ENCODE measurements at places on chromosomes 4 and X.
A peak's percentile ranks its signal among the peaks of the same experiment; 100 is the strongest.

- DNase-seq = no peak
Measured at GRCh38 chrX:19879181-19879580, 8.2 kb downstream of the SH3KBP1 start.

DNA sequence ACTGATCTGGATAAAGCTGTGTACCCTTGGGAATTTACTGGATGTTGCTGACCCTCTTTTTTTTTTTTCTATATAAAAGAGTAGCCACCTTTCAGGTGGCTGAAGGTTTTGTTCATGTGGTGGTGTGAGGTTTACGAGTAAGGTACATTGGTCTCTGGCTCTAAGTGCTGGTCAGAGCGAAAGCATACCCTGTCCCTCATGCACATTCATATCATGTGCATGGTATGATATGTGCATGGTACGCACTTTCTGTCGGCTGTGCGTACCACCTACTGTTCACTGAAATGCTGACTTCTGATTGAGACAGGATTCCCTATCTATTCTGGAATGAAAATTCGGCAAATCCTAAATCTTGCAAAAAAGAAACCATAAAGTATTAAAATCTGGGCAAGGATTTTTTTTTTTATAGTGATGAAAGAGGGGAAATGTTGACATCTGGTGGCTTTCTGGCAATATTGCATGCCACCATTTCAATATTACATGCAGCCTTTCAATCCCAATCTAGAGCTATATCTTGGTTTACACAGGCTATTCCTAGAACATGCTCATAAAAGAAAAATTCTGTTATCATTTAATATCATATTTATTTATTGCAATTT is 32.8 kb downstream of the FAM149A start:
- peak; percentile 64 for DNase-seq

DNA sequence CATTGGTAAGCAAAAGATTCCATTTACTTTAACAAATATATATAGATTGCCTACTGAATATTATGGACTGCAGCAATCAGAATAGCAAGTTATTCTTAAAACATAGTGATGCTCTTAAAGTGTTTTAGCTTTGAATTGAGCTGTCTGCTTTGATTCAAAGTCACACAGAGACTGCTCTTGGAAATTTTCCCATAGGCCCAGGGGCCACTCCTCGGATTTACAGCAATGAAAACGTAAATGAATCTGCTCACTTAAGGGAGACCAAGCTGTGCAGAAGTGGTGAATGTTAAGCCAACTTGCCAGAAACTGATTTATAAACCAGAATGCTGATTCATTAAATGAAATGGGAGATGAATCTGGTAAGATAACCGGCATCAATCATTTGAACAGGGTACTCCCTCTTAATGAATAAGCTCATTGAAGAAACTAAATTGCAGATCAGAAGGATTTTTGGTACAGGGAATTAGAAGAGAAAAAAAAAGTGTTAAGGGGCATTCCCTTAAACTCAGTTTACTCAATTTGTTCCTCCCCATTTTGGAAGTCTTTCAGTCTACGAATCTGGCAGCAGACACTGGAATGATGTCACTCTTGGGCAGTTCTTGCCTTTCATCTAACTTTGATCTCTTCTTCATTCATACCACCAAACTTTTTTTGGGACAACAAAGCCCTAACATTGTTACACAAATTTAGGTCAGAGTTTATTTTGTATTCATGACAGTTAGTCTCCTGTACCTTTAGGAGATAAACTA is 363.3 kb upstream of the MAGEB2 start:
- no peak for DNase-seq

DNA sequence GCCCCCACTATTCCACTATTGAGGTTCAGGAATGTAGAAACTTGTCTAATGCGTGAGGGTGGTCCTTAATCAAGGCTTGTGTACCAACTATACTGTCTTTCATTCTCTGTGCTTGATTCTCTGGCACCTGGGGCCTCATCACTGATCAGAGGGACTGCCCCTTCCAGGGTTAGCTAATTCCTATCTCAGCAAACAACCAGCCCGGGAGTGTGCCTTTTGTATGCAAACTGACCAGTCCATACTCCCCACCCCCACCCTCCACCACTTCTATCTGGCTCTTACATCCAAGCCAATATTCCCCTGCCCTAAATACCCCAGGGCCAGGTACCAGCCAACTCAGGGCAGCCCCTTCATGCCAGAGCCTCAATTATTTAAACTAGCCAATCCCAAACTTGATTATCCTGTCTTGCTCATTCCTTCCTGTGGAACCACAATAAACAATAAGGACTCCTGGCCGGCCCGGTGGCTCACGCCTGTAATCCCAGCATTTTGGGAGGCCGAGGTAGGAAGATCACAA is 59.3 kb downstream of the FTHL17 start:
- no peak for DNase-seq

DNA sequence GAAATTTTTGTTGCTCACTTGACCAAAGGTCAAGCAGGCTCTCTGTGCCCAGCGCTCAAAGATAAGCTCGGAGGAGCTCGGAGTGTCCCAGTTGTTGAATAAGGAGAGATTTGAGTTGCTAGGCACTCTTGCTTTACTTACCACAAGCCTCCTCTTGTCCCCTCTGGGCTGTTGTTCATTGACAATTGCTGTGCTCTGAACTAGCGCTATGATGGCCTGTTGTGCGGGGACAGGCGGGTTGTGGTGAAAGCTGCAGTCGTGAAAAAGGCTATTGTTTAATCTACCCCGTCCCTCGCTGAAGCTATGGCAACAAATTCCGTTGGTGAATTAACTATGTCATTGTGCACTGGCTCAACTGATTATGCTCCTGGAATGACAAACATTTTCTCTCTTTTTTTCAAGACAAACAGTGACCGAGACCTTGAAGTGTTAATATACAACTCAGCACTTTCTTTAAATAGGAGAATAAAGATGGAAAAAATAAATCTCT is 21.0 kb upstream of the POLA1 start:
- DNase-seq = no peak

DNA sequence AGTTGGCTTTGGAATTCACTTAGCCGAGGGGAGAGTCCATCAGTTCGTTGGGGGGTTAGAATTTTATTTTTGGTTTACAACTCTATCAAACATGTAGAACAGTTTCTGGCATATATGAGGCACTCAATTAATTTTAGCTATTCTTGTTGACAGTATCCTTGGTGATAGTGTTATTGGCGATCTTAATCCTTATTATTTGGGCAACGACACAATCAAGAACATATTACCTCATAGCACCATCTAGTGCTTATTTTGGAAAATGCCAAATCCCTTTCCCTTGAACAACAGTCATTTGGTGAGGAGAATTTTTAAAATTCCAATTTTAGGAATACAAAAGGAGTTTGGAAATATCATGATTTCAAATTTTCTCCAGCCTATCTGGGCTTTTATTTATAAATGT is 17.9 kb upstream of the PGRMC1 start:
- peak; percentile 40 for DNase-seq

DNA sequence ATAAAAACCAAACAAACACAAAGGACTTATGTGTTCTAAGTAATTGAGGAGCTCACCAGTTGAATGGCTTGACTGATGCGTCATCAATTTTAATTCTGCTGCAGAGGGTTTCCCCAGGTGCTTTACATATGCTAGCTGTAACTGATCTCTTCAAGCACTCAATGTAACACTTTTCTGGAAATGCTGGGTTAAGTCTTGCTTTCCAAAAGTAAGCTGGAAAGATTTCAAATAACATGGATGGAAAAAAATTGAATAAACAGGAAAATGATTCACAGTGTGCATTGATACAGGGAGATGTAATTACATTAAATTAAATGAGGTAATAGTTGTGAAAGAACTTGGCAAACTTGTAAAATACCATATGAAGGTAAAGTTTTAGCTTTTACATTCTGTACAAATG is 186.7 kb upstream of the WDFY3 start:
- DNase-seq = no peak

GRCh38 chrX:68936608-68937007 is 107.8 kb downstream of the EFNB1 start:
- DNase-seq = peak; percentile 78

- DNase-seq = no peak
Measured at GRCh38 chrX:10051866-10052480, 84.8 kb downstream of the CLDN34 start.

DNA sequence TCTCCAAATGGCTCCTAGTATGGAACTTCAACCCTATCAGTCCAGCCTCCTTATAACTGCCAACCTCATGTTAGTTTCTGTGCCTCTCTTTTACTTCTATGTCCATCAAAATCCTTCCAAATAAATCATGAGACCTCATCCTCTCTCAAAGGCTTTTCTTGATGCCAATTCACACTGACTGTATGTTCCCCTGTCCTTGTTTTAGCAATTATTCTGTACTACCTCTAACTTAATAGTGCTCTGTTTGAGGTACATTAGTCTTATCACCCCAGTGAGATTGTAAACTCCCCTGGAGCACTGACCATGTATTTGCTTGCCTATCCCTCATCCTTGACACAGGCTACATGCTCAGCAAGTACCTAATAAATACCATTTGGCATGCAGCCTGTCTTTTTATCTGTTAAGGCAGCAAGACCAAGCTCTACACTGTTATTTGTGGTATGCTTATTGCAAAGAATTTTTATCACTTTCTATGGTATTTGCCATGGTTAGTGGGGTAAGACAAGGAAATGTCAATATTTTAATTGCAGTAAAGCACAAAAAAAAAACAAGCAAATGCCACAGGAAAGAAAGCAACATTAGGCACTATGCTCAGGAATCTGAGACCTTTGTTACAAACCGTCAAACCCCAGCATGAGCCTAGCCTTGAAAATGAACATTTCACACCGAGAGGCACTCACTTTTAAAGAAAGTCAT is 119.2 kb downstream of the SMARCA1 start:
- no peak for DNase-seq

DNA sequence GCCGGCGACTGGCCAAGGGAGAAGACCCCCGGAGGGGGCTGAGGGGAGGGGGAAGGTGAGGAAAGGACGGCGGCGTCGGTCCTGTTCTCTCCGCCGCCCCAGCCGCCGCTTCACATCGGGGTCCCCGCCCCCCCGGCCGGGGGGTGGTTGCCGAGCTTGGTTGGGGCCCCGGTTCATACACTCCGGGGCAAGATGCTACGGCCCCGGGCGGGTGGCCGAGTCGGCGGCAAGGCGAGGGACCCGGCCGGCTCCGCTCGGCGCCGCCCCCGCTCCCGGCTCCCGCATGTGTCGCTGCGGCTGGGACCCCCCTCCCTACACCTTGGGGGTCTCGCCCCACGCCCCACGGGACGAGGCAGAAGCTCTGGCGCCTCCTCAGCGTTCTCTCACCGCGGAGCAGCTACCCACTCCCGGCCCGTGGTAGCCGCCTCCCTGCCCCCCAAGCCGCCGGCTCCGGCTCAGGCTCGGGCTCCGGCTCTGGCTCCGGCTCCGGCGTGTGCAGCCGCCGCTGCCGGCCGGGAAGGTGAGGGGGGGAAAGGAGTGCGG is 461 bp downstream of the FBXW7 start:
- peak; percentile 45 for DNase-seq

DNA sequence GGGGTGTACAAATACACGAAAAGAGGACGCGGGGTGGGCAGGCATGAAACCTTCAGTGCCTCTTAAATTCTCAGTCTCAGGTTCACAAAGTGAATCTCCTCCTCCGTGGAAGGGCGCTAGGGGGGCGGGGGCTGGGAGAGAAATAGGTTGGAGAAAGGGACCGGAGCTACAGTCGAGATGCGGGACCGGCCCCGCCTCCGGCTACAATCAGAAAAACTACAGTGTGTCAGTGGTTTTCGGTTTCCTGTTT is 3.4 kb downstream of the MAML3 start:
- no peak for DNase-seq

DNA sequence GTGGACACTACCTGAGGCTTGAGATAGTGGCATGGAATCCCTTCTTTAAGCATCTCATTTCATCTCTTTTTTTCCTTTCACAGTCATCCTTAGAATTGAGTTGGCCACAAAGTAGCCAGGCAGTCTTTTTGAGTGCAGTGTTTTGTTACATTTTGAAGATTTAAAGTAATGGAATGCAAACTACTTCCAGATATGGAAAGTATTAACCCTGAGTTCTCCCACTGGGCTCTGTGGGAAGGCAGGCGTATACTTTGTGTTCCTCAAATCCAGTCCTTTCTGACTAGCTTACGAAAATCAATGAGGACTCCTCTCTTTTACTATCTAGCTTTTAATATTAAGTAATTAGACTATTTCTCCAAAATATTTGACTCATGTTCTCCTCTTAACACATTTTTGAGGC is 29.9 kb downstream of the PCDH10 start:
- no peak for DNase-seq

DNA sequence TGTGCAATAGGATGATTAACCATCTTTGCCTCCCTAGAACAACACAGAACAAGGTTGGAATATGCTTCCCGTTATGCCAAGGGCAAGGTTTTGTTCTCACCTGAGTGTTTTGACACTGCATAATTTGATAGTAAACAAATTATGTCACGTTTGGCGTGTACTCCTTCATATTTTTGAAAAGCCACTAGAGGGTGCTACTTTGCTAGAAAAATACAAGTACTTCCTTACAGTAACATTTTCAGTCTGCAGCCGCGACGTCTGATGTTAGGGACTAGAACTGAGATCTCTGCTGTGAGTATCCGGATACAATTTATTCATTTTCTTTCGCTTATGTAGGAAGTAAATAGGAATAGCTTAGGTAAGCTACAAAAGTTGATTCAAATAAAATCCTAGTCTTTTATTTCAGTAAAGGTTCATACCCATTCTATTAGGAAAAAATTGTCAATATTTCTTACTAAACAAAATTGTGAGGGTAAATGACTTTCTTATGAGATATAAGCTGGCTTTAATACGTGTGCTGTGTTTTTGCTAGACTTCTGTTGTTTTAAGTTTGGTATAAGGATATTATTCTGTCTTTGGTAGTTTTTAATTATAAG is 181.1 kb upstream of the WDFY3 start:
- peak; percentile 64 for DNase-seq

- DNase-seq = no peak
Measured at GRCh38 chrX:111169141-111169540, 73.2 kb downstream of the PAK3 start.

- no peak for DNase-seq
Measured at GRCh38 chr4:8229331-8229975, 30.4 kb downstream of the SH3TC1 start.

DNA sequence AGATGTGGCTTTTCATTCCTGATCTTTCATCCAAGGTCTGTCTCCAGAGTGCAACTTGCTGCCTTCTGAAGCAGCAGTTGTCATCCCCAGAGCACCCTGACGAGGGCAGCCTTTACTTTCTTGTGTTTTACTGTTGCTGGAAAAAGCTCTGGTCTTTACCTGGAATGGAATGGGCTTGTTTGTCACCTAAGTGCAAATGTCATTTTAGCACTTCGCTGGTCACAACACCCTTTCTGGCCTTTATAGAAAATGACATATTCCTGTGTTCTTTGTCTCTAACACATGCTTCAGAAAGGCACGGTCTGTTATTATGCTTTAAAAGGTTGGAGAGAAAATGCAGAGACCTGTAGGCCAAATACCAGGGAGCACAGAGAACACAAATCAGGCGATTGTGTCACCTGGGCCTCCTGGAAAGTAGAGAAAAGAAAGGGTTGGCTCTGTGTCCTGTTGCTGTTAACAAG is 332.7 kb upstream of the IGFBP7 start:
- DNase-seq = peak; percentile 58

- DNase-seq = no peak
Measured at GRCh38 chr4:106681381-106681921, 312.9 kb upstream of the GIMD1 start.

DNA sequence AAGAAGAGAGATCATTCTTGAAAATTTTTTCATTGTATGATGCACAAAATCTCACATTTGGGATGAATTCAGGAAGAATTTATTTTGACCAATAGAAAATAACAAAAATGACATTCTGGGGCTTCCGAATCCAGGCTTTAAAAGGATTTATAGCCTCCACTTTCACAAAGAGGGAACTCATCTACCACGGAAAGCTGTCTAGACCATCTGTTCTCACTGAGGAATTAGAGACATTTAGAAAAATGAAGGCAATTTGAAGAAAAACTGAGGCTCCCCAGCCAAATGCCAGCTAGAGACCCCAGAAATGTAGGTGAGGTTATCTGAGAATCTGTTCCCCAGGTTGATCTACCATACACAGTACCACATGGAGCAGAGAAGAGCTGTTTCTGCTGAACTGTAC is 464.3 kb downstream of the TMA16 start:
- DNase-seq = no peak

Data from GM03348 (cell line).